ENCODE measurements at places on chromosomes 16 and 17. TPM values are rescaled to one million over a fixed set of nuclear protein-coding genes. Genes with fewer than 3 reads are reported as not detected.

ABHD15 gene
- total RNA-seq: 9.0 TPM

PMFBP1 gene
- 0.18 TPM for total RNA-seq

MPV17L gene
- total RNA-seq: 0.65 TPM

ADCY9 gene
- 42.0 TPM for total RNA-seq

GINS2 gene
- 1.1 TPM for total RNA-seq

SETD1A gene
- total RNA-seq: 1.3 TPM

All from smooth muscle cell of bladder (primary cell).